GM18507 (cell line): ENCODE measurements at places on chromosomes 2 and 18.

DNA sequence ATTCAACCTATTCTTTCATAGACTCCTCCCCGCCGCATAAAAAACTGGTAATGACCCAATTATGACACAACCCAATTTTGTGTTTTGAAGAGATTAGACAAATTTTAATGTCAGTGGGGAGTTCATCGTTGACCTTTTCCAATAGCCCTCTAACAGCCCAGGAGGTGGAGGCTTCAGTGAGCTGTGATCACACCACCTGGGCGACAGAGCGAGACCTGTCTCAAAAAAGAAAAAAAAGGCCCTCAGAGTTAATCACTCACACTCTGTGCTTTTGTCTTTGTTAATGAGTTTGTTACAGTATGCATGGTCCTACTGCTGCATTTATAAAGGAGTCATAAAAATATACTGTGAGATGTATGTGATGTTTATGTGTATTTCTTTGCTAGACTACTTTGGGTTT is 510.6 kb downstream of the CPS1 start:
- DNase-seq = no peak

- DNase-seq = no peak
Measured at GRCh38 chr2:27875089-27875881, 14.9 kb downstream of the RBKS start.

DNA sequence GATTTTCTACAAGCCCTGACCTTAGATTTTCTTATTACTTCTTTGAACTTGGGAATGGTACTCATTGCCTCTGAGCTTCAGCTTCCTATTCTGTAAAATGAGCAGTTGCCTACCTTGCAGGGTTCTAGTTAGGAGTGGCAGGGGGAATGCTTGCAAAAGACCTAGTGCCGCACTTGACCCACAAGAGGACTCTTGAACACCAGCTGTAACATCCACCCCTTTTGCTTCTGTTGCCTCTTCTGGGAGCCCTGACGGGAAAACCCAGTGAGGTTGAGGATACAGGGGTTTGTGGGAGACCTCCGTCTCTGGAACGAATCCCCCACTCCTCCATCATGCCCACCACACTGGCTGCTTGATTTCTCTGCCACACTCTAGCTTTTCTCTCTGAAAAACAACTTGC is 27.1 kb upstream of the LBH start:
- no peak for DNase-seq

DNA sequence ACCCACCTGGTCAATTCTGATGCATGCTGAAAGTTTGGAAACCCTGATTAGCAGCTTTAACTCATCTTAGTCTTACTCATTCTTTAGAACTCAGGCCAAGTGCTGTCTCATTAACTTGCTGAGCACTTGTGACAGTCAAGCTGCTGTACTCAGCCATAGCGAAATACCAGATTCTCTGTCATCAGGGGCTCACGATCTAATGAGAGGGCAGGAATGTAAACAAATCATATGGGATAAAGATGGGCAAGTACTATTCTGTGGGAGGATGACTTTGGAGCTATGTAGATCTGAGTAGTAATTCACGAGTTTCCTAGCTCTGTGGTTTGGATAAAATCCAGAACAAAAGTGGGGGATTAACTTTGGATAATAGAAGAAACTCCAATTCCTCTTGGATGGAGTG is 376.6 kb downstream of the HRH4 start:
- no peak for DNase-seq

- DNase-seq = no peak
Measured at GRCh38 chr2:118269408-118270051, 181.3 kb downstream of the INSIG2 start.

- DNase-seq = no peak
Measured at GRCh38 chr2:43027097-43027873, 199.1 kb downstream of the ZFP36L2 start.

DNA sequence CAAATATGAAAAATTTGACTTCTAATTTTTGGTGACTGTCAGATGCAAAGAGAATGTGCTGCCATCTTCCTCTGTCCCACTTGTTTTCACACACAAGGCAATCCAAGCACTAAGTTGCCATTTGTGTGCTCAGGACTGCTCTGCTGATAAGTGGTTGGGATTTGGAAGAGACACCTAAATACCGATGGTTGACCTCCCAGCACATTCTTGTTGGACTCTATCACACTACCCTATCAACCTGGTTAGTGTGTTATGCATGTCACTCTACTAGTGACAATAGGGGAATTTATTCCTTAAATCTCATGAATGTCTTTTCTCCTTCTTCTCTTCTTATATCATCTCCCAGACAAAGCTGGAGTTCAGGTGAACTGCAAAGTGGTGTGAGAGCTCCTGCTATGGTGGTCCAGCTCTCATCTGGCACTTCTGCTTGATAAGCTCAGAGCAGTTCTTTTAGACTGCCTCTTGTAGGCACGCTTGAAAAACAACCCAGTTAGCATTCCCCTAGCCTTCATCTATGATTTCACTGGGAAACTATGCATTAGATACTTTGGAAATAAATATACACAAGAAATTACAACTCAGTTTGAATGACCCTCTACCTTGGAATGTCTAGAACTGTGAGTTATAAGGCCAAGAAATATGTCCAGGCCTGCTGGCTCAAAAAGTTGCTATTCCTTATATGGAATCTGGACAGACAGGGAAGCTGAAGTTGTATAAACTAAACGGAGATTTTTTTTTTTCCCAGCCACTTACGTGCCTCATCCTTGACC is 404.8 kb downstream of the MEIS1 start:
- no peak for DNase-seq

DNA sequence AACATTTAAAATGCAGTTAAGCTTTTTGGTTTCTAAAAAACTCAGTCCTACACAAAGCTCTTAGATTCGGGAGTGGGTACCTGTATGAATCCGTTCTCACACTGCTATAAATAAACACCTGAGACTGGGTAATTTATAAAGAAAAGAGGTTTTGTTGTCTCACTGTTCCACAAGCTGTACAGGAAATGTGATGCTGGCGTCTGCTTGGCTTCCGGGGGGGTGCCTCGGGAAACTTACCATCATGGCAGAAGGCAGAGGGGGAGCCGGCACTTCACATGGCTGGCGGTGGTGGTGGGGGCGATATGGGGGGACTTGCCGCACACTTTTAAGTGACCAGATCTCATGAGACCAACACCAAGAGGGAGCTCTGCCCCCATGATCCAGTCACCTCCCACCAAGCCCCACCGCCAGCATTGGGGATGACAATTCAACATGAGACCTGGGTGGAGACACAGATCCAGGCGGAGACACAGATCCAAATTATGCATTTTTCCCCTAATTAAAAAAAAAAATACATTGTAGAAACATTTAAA is 222.5 kb downstream of the GBX2 start:
- no peak for DNase-seq

DNA sequence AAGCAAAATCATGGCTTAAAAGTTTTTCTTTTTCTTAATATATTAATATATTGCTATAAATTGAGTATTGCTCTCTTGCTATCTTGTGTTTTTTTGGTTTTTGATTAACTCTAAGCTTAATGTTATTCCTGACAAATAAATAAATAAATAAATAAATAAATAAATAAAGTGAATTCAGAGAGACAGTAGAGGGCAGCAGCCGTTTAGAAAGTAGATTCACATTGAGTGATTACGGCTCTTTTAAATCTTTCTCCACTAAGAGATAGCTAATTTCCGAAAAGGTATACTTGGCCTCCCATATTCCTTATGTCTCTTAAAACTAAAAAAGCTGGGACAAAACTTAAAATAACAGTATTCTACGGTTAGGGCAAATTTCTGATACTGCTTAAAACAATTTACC is 34.3 kb downstream of the MSH2 start:
- no peak for DNase-seq
